HL-60 (cell line): ENCODE measurements at places on chromosomes 12 and 14.
A peak's percentile ranks its signal among the peaks of the same experiment; 100 is the strongest.

- peak; percentile 61 for DNase-seq
Observed at GRCh38 chr12:69639400-69640016, 28.8 kb upstream of the LRRC10 start.

- peak; percentile 13 for DNase-seq
Observed at GRCh38 chr12:116558280-116559161, 660 bp upstream of the MAP1LC3B2 start.

DNA sequence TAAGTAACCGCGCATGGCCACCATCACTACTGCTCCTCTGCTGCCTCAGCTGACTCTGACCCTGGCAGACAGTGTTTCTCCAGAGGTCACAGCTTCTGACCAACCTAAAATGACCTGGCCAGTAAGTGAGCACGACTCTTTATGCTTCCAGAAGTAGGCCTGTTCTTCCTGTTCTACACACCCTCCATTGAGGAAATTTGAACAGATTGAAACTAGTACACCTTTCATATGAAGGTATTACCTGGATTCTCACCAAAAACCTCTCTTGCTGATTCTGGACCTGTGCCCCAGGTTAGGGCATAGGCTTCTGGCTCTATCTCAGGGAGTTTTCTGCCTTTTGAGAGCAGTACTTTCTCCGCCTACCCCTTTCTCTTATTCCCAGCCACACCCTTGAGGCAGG, 178.4 kb upstream of the FRMD6 start:
- DNase-seq = no peak

- no peak for DNase-seq
Observed at GRCh38 chr12:111451232-111451631, 45.5 kb downstream of the SH2B3 start.

GRCh38 chr12:122884860-122885259, 11.1 kb downstream of the VPS37B start:
- DNase-seq = no peak

DNA sequence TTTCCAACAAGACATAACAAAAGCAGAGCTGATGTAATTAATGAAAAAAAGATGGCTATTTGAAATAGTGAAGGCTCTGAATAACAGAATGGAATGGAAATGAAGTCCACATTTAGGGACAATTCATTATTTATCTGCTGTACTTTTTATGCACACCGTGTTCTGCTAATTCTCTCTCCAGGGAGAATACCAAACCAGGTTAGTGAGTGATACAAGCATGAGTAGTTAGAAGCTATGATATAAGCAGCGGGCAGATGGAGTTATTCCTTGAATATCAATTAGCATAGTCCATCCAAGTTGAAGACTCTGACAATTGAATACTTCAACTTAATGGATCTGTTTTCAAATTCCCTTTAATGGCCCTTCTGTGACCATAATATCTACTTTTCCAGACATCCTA, 162.1 kb upstream of the TMTC2 start:
- no peak for DNase-seq

DNA sequence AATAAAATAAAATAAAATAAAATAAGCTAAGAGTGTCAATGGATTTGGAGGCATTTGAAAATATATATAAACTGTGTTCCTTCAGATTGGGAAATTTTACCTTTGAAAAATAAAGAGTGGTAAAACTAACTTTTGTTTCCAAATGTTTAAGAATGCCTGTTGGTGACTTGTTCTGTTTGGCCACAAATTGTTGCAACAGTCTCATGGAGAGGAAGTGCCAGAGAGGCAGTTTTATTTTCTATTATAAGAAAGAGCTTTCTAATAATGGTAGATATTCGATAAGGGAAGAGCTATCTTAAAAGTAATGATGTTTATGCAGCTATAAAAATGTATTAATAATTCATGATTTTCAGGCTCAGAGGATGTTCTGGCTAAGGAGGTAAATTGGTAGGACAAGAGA, 68.8 kb upstream of the MDGA2 start:
- peak; percentile 53 for DNase-seq

DNA sequence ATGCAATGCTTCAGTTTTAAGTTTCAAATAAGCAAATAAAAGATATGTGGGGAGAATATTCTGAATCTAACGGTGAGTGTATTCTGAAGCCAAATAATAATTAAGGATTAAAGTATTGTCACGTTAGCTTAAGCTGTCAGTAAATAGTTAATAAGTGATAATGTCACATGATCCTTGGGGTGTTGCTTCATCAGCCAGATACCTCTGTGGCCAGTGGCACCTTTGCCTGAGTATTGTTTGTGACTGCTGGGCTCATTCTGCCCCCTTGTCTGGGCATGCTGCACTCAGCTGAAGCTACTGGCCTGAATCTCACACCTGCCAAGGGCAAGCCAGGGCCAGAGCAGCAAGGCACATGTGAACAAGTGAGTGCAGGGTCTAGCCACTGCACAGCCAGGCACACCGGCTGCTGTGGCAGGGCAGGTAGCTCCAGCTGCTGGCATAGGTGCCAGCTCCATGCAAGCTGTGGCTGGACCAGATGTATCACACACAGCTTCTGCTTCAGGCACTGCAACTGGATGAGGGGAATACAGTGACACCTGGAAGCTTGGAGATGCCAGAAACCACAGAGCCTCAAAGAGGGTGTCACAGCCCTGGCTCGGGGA, 739.7 kb downstream of the SLC6A15 start:
- DNase-seq = no peak

DNA sequence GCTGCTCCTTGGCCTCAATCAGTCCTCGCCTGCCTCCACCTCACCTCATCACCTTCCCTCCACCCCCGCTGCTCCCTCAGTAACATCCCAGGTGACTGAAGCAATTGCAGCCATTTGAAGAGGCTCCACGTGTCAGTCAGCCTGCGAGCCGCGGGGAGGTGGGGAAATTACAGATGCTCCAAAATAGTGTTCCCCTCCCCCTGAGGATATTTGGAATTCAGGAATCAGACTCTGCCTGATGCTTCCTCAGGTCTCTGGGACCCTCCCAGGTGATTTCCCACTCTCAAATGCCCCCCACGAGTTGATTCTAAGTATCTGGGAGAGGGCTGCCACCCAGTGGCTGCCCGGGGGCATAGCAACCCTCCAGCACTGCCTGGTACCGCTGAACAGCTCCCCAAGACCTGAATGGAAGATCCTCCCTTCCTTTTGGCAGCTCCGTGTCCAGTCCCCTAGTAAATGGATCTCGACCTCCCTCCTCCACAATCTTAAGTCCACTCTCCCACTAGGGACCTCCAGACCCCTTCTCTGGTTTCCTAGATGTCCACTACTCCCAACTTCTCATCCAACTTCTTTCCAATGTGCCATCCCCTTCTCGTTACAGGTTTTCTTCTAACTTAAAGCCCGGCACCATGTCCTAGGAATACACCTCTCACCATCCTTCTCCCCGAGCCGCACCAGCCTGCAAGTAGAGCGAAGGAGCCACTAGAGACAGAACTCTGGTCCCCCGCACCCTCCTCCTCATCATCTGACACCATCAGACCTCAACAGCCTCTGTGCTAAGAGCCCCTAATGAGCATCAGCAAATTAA, 1.4 kb upstream of the ASIC1 start:
- no peak for DNase-seq

DNA sequence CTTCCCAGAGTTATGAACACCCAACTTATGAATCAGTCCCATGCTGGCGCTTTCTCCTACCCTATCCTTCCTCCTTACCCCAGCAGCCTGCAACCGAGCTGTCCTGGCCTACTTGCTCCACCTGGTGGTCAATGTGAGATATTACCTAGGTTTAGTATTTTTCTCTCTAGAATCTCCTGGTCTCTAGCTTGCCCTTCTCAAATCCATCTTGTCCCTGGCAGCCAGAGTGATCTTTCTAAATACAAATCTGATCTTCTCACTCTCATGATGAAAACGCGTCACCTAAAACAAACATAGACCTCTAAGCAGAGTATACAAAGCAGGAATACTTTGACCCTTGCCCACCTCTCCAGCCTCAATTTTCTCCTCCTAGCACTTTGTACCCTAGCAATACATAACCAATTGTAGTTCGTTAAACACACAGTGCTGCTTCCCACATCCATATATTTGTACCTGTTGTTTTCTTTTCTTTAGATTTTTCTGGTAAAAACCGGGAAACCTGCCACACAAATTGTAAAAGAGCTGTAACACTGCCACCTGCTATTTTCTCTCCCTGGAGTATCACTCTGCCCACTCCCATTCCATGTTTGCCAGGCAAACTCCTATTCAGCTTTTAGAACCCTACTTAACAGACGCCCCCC, 20.0 kb upstream of the TCP11L2 start:
- DNase-seq = peak; percentile 69

GRCh38 chr14:80315681-80316080, 104.4 kb upstream of the DIO2 start:
- no peak for DNase-seq

GRCh38 chr12:67558775-67559174, 89.8 kb upstream of the DYRK2 start:
- DNase-seq = no peak

- DNase-seq = no peak
Observed at GRCh38 chr14:72856530-72857266, 37.2 kb downstream of the DPF3 start.

DNA sequence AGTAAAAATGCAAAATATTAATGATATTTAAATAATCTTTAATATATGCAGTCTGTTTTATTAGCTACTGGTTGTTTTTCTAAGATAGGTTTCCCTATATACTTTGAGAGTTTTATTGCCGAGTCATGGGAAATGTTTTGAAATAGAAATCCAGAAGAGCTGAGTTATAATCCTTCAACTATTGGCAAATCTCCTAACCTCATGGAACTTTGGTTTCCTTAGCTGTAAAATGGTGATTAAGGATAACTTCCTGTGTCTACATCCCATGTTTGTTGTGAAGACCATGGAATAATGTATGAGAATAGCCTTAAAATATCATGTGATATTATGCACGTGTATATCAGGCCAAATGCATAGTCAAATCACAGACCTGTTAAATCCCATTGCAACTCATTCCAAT, 51.0 kb downstream of the UNC79 start:
- DNase-seq = no peak

DNA sequence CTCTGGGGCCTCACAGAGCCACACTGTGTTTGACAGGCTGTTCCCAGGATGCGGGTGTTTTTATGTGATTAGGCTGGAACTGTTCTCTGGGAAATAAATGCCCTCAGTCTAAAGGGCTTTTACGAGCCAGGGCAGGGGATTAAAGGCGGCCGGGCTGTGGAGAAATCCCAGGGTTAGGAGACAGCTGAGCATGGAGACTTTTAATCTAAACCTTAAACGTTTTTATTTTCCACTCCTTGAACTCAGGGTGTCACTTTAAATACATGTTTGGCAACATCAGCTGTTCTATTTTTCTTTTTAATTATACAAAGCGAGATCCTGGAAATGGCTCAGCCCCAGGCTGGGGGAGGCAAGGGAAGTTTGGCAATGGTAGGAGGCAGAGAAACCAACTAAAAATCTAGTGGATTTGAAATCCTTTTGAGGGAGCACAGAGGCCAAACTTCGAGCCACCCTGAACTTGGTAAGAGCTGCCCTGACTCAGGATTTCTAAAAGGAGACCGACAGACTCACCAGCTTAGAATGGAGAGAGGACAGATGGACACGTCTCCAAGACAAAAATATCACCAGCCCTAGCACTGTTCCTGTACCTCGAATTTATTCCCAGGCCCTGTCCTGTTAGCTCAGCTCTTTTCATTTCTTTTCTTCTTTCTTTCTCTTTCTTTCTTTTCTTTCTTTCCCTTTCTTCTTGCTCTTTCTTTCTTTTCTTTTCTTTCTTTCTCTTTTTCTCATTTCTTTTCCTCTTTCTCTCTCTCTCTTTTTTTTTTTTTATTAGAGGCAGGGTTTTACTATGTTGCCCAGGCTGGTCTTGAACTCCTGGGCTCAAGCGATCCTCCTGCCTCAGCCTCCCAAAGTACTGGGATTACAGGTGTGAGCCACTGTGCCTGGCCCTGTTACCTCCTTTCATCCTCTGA, 15.8 kb upstream of the ORAI1 start:
- DNase-seq = no peak

- DNase-seq = no peak
Observed at GRCh38 chr12:63875703-63876102, 31.2 kb downstream of the SRGAP1 start.

- DNase-seq = no peak
Observed at GRCh38 chr12:92438641-92439419, 264.0 kb upstream of the PLEKHG7 start.

GRCh38 chr12:22206111-22206728, 128.3 kb downstream of the ST8SIA1 start:
- DNase-seq = no peak

- no peak for DNase-seq
Observed at GRCh38 chr12:30794020-30794419, 39.3 kb upstream of the CAPRIN2 start.

DNA sequence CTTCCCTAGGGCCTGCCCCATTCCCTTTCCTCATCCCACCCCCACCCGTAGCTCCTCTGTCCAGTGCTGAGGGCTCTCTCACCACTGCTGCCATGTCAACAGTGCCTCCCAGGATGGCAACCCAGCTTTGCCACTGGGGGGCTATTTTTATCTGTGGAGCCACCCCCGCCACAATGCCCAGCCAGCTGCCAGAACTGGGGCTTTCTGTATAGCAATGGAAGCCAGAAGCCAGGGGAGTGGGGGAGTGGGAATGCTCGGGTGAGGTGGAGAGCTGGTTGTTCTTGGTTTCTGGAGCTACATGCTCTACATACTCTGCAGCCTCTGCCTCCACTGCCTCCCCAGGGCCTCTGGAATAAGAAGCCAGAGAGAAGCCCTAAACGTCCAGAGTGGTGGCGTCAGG, 8.9 kb downstream of the PDE1B start:
- DNase-seq = no peak

DNA sequence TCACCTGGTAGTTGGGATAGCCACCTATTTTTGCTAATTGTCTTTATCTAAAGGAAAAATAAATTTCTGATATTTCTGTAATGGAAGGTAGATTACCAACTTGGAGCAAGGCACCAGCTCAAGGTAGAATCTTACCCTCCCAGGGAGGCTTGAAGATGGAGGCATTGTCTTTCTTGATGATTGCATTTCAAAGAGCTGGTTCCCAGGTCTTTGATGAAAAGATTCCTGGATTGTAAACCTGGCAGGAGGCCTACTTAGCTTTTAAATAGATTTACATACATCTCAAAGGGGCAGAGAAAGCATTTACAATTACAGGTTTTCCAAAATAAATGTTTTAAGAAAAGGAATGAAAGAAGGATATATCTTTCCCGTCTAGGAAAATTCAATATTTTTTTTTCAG, 729.2 kb downstream of the LRFN5 start:
- no peak for DNase-seq

DNA sequence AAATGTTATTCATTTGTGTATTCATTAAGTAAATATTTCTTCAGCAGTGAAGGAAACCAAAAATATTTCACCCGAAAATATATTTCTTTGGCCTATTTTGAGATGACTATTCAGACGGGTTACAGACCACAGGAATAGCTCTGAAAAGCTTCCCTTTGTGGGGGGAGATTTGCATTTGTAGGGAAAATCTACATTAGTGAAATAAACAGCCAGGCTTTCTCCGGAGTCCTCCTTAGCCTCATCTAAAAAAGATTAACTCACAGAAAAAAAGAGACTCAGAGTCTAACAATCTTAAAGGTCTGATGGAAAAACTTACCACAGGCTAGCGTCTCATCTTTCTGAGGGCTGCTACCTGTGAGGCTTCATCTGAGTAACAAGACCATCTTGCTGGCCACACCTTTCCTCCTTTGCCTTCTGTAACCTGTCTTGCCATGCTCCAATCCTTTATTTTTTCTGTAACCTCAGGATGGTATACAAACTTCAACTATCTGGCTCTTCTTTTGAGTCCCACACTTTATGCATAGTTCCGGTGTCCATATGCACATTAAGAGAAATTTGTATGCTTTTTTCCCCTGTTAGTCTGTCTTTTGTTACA, 100.7 kb downstream of the CNTN1 start:
- no peak for DNase-seq
